Caki2 (cell line): ENCODE measurements at places on chromosomes 12 and 14.
A peak's percentile ranks its signal among the peaks of the same experiment; 100 is the strongest.

GRCh38 chr12:124338448-124338847, 43.6 kb downstream of the RFLNA start:
- no peak for DNase-seq

DNA sequence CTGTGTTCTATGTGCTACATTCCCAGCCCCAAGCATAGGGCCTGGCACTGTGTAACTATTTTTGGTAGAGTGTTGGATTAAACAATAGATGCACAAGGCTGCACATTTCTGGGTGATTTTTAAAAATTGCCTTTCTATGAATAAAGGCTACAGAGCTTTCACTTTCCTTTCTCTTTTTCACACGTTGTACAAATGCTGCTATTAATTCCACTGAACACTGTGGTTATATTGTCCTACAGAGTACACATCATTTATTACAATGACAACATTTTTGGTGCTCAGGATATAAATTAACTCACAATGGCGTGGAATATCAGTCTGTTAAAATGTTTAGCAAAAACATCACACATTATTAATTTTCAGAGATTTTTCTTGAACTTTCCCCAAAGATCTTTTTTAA, 3.6 kb upstream of the EML1 start:
- DNase-seq = no peak

- DNase-seq = no peak
Observed at GRCh38 chr12:108644811-108645120, 11.1 kb upstream of the SELPLG start.

DNA sequence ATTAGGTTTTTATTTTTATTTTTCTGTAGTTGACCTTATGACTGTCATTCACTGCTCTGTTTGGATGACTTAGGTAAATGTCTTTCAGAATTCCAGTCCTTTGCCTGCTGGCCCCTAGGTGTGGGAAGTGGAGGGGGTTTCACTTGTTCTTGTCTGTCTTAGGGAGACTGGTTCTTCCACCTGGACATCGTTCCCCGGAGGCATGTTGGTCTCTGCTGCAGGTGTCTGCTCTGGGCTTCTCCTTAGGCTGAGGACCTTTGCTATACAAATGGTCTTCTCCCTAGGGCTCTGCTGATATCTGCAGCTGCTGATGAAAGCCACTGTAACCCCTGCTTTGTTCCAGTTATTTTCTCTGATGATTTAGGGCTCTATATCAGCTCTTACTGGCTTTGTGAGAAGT, 97.1 kb downstream of the OTOGL start:
- no peak for DNase-seq

GRCh38 chr12:198705-199104, 15.3 kb downstream of the SLC6A12 start:
- DNase-seq = no peak

DNA sequence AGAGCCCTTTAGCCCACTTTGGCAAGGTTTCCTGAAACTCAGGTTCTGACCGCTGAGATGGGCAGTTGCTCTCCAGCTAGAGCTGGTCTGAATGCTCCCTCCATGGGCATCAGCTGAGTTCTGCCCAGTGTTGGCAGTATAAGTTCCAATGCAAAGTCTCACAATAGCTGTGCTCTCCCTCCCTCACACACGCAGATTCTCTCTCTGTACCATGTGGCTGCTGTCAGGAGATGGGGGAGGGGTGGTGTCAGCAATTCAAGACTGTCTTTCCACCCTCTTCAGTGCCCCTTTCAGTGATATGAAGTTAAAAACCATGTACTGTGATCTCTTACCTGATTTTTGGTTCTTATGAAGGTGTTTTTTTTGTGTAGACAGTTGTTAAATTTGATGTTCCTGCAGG, 164.3 kb upstream of the PLEKHA5 start:
- no peak for DNase-seq

- no peak for DNase-seq
Observed at GRCh38 chr14:104001003-104001402, 58.7 kb upstream of the RD3L start.

DNA sequence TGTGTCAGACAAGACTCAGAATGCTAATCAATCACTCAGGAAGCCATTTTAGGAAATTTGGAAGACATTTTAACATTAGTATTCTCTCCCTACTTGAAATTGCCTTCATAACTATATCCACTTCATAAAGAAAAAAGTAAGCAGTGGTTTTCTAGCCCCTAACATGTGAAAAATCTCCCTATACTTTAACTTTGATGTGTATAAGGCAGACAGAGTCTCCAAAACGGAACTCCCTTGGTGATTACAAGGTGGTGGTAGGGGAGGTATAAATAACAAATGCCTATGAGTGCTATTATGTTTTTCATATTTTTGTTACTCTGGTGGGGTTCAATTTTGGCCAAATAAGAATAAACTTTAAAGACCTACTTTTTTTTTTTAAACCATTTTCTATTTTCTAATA, 300.3 kb downstream of the BTG1 start:
- DNase-seq = no peak

DNA sequence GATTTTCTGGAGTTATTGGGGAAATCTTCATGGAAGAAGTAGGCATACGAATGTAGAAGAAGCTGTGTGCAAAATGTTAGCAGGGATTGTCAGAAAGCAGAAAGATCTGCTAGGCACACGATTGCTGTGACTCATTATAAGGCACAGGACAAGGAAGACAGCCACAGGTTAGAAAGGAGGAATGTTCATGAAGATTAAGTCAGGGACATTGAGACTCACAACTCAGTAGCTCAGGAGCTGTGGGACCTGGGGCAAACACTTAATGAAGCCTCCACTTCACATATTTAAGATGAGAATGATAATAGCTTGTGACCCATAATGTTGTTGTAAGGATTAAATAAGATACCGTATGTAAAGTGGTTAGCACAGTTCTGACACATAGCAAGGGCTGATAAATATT, 26.6 kb upstream of the RTRAF start:
- DNase-seq = no peak

DNA sequence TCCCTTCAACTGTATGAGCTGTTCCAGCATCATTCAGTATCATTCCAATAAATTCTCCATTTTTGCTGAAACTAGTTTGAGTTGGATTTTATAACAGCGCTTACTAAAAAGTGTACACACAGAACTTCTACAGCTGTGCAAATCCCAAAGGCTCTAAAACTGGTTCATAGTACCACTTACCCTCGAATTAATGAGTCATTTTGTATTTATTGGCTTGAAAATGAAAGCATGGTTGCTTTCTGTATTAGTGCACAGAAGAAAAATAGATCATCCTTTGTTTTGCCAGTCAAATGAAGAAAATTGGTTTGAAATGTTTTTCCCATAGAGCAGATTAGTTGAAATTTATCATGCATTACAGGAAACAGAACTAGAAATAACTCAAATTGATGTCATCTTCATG, 268.3 kb upstream of the CPNE8 start:
- DNase-seq = no peak

- DNase-seq = no peak
Observed at GRCh38 chr14:94638961-94639817, 27.0 kb downstream of the SERPINA3 start.

DNA sequence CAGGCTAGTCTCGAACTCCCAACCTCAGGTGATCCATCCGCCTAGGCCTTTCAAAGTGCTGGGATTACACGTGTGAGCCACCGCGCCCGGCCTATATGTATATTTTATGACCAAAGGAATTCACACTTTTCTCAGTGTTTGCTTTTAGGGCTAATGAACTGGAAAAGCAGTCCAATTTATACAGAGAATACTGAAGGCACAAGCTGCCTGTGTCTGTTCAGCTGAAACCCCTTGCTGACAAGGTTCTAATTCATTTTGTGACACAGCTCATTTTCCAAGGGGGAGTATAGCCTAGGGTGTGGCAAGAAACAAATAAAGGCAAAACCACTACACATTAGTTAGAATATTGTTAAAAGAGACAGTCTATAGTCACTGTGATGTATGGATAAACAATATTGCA, 18.3 kb upstream of the NEMF start:
- peak; percentile 84 for DNase-seq

DNA sequence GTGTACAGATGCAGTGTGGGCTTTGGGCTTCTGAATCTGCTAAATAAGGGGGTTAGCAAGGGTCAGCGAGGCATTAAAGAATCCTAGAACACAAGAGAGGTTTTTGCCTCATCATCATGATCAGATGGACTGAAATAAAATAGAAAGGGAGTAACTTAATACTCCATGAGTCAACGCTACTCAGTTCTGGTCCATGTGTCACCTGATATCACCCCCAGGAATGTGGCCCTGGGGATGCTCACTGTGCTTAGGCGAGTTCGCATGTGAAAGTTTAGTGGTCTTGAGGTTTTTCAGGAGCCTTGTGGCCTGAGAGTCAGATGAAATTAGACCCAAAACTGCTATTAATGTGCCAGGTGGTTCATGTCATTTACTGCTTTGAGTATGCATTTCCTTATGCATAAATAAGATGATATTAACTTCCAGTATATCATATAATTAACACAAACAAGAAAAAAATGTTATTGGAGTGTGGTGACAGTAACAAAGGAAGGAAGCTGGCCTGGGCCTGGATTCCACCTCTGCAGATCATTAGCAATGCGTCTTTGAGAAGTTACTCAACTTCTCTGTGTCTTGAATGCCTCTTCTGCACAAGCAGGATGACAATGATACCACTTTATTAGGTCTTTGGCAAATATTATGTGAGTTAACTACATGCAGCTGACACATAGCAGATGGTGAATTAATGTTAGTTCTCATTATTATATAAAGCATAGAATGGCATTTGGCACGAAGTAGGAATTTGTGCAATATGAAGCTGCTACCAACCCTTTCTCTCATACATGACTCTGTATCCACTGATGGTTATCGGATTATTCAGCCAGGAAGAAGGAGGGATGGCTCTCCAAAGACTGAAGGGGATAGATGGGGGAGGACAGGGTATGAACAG, 1272.6 kb downstream of the AACS start:
- DNase-seq = peak; percentile 86

DNA sequence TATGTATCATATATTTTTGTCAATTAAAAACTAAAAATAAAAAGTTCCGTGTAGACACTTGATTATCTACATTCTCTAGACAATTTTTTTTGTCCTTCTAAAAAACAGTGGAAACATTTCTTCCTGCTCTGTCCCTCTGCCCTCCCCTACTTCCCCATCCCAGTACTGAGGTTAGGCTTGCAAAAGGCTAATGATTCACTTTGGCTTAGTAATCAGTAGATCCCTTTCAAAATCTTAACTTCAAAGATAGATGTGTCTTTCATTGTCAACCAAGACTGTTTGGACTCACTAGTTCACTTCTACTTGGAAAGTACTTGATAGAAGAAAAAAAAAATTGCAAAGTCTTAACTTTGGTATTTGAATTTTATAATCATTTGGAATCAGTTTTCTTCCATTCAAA, 3.8 kb downstream of the SETD3 start:
- no peak for DNase-seq

DNA sequence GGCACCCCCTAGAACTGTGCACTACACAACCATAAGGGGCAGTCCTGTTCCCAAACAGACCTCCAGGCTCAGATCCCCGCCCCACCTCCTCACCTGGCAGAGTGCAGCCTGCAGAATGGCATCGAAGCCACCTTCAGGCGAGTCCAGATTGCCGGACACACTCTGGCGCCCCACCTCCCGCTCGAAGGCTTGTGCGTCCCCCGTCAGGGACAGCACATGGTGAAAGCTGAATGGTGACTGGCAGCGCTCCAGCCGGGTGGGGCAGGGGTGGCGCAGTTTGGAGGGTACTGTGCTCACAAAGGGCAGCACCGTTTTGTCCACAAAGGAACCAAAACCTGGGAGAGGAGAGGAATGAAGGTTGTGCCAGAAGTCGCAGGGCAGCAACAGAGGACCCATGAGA, 10.6 kb downstream of the ITGB7 start:
- DNase-seq = no peak

DNA sequence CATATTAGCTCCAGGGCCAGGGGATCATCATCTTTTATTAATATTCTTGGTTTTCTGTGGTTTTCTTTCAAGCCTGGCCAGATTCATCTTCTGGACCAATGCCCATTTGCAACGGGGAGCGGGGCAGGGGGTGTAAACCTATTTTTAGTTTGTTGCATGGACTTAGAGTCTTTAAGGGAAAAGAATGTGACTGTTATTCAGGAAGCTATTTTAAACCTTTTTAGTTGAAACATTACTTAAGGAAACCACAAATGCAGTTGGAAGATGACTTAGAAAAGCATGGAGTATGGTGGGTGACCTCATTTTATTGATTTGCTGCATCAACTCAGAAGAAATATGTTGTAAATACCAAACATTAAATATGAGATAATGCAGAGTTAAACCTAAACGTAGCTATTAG, 368.4 kb upstream of the E2F7 start:
- DNase-seq = no peak

- DNase-seq = peak; percentile 43
Observed at GRCh38 chr14:61699027-61699426, 3.7 kb downstream of the HIF1A start.

GRCh38 chr12:1540690-1541089, 53.7 kb downstream of the FBXL14 start:
- DNase-seq = peak; percentile 49

GRCh38 chr12:46959502-46959901, 119.9 kb upstream of the PCED1B start:
- peak; percentile 67 for DNase-seq

GRCh38 chr14:61553730-61554641, 141.3 kb upstream of the HIF1A start:
- peak; percentile 39 for DNase-seq

DNA sequence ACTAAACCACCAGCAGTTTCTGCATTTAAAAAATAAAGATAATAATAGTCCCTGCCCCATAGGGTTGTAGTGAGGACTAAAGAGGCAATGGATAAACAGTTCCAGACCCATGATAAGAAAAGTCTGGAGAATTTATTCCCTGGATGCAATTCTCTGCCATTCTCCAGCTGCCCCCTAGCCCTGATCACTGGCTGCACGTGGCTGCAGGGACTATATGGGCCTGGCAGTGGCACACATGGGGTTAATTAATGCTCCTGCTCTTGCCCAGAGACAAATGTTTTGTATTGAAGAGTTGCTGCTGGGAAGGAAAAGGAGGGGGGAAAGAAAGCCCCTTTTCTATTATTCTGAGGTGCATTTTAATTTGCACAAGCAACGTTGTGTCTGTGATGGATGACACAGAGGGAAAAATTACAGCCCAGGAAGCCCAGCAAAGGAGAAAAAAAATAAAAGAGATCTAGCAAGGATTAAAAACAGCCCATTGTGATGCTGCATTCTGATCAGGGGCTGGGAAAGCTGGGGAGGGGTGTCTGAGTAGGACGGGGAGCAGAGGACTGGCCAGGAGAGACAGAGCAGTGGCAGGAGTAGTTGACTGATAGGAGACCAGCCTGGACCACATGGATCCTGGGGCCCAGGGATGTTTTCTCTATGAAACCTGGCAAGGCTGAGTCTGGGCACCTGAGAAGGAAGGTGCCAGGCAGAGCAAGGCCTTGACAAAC, 149.3 kb downstream of the ESRRB start:
- no peak for DNase-seq

GRCh38 chr12:30573145-30573544, 122.5 kb downstream of the IPO8 start:
- DNase-seq = no peak

DNA sequence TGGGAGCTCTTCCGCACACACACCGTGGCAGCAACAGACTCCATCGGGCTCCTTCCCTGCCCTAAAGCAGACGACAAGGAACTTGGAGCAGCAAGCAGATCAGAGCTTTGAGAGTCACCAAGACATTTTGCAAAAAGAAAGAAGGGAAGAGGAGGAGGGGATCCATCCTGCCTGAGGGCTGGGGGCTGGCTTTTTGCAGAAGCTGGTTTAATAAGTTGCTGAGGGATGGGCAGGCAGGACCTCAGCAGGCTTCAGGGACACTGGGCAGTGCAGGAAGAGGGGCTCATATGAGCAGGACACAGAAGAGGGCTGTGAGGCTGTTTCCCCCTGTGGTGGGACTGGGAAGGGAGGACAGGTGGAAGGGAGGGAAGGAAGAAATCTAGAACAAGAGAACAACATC, 133.4 kb upstream of the GSC start:
- DNase-seq = no peak
